GM13976 (cell line): ENCODE measurements at places on chromosomes 11 and 22.

DNA sequence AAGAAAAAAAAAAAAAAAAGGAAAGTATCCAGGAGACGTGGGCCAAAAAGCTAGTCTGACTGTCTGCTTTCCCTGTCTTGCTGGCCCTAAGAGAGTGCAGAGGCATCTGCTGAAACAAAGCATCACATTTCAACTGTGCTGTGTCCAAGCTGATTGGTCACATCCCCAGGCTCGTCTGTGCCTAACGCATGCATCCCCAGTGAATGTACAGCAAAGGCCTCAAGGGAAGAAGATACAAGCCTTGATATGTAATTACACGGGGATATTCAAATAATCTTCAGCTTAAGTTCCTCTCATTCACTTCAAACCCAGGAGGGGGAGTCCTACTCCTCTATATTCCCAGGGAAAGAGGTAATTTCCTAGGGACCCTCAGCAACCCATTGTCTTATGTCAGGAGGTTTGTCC lies 5.4 kb upstream of the SORL1 start:
- no peak for DNase-seq

- DNase-seq: no peak
Observed at GRCh38 chr11:45097721-45098493, 48.5 kb upstream of the PRDM11 start.

GRCh38 chr11:35787013-35787504 lies 124.5 kb downstream of the TRIM44 start:
- no peak for DNase-seq

- no peak for DNase-seq
Observed at GRCh38 chr22:20312396-20313191, 7.3 kb downstream of the DGCR6L start.

- DNase-seq: no peak
Observed at GRCh38 chr11:24944891-24945290, 448.0 kb downstream of the LUZP2 start.

DNA sequence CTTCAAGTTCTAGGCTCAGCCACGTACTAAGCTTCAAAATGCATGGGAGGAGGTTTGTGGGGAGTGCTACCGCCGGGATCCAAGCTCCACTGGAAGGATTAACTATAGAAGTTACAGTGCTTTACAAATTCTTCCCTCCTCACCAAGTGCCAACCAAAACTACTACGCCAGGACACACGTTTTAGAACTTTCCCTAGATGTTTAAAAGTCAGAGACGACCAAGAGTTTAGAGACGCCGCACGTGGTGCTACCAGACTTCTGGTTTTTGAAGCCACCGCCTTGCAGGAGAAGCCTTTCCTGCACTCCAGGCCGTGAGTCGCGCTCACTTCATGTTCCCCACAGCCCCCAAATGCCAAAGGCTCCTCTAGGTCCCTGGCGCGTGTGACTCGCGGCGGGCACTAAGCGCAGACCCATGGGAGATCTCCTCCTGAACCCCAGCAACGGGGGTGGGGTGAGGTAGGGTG lies 734 bp downstream of the SNU13 start:
- no peak for DNase-seq

DNA sequence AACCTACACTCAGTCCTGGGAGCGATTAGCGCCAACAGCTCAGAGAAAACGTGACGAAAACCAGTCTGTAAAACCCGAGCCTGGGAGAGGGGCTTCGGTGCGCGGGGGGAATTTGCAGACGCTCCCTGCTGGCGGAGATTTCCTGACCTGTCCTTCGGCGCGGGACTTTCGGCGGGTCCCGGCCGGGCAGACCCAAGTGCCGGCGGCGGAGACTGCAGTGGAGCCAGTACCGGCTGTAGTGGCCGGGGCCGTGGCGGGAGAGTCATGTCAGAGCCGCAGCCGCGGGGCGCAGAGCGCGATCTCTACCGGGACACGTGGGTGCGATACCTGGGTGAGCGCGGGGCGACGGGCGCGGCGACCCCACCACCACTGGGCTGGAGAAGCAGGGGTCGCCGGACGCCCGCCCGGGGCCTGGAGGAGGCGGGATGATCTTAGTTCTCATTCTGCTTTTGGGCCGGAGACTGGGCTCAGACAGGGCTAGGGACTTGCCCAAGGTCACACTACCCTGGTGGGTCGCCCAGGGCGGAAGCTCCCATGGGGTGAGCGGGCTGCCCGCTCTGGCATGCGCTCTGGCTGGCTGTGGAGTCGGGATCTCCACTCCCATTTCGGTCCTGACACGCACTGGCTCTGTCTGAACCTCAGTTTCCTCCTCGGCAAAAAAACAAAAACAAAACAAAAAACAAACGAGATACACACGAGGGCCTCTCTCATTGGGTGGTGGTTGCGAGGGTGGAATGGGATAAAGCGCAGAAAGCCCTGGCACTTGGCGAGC lies at the start of gene MTFP1:
TSS of gene MTFP1 (plus strand) at position 153 of the 772 bp plus-strand sequence. CDS start at position 265, 112 bp downstream.
- peak; percentile 72 for DNase-seq

DNA sequence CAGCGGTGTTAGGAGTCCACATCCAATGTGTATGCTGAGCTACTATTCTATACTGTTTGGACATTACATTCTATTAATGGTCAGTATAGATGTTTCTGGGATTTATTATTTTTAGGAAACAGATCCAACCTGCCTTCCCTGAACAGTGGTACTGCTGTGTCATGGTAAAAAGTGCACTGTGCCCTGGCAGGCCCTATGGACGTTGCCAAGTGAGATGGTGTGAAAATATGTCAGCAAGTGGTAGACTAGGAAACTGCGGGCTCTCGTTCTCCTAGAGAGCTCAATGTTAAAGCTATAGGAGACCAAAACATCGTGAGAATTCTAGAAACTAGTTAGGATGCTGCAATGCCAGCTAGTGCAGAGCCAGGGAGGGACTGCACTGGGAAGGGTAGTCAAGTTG lies 26.0 kb upstream of the CYP2D6 start:
- no peak for DNase-seq

DNA sequence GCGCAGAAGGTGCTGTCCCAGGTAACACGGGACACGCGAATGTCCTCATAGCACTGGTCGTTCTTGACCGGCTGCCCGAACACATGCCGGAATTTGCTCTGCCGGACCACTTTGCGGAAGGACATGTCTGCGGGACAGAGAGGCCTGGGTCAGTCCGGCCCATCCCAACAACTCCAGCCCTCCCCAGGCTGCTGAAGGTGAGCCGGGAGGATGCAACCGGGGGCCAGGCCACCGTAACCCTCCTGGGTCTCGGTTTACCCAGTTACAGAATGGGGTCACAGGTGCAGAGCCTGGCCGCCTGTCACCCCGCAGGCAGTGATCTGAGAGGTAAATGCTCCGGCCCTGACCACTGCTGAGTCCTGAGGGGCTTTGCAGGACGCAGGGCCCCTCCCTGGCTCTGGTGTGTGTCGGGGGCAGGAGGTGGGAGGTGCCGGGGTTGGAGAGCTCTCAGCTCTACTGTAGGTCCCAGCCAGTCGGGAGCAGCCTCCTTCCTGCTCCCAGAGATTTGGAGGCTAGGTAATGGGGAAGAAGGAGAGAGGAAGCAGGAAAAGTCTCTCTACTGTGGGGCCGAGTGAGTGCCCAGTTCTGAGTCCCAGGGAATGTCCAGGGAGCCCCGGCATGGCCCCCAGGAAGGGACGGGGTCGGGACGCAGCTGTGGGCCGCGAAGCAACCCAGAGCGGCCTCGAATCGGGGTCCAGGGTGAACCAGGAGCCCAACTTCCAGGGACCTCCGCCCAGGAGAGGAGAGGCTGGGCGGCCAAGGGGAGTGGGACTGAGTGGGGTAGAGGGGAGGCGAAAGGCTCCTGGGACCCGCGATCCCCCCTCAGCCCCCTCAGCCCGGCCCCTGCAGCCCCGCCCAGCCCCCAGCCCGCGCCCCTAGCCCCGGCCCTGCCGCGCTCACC lies 522 bp downstream of the CORO1B start:
- no peak for DNase-seq

GRCh38 chr11:26649884-26650283 lies 72.0 kb downstream of the SLC5A12 start:
- DNase-seq: peak; percentile 32

DNA sequence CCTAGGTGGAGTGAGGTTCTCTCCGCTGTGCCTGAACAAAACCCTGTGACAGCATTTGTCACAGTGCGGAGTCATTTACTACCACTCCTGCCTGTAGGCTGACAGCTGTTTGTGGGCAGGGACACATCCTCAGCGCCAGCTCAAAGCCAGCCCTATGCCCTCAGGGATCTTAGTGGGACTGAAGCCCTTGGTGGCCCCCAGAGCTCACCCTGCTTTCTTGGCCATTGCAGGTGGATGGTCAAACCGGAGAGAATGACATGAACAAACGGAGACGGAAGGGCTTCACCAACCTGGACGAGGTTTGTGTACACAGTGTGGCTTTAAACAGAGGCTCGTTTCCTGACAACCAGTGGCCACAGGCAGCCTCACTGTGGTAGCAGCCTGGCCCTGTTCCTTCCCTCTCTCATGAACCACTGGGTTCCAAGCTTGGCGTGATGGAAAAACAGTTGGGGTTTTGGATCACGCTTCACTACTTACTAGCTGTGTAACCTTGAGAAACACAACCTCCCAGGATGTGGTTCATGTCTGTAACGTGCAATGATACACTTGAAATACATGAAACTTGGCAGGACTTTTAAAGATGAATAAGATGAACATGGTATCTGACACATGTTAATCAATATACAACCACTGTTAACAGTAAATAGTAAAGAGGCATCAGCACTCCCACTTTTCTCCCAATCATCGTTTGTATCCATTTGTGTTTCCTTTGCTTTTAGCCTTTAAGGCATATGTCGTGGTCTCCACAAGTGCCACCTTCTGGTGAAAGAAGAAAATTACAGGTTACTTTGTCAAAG lies 125.8 kb downstream of the MICAL2 start:
- peak; percentile 62 for DNase-seq

DNA sequence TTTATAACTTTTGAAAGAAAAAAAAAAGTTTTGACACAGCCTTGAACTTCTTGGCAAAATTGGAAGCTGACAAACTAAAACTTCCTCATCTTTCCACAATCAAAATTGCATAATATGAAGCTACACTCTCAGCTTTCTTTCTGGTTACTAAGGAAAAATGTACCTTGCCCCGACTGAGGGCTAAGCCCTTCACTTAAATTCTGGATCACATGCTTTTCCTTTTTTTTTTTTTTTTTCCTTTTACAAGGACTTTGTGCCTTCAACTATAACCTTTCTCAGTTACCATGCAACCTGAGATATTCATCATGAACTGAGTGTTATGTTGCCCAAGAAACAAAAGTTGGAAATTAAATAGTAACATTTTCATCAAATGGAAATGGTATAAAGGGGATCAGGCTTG lies 188.5 kb upstream of the CARD18 start:
- DNase-seq: no peak

DNA sequence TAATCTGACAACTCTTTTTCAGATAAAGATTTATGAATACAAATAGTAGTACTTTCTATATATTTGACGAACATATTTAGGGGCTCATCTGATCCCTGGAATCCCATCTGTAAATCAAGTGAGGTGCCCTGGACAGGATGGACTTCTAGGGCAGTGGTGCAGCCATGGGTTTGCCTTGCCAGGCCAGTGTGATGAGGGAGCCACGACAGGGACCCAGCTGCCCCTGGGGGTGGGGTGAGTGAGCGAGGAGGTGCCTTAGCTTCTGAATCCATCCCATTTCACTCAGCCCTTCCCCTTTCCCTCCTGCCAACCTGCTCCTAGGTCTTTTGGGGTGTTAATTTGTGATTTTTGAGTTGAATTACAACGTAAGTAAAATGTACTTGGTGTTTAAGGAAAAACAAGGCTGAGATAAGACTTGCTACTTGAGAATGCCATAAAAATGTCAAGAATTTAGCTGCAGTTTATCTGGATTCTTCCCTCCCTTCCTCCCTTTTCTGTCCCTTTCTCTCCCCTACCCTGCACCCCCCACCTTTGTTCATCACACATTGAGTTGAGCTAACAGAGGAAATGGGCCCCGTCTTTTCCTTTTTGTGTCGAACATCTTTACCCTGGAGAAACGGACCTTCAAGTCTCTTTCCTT lies 60.8 kb downstream of the PPFIBP2 start:
- no peak for DNase-seq

- no peak for DNase-seq
Observed at GRCh38 chr22:29443452-29443851, 5.1 kb downstream of the RFPL1 start.

DNA sequence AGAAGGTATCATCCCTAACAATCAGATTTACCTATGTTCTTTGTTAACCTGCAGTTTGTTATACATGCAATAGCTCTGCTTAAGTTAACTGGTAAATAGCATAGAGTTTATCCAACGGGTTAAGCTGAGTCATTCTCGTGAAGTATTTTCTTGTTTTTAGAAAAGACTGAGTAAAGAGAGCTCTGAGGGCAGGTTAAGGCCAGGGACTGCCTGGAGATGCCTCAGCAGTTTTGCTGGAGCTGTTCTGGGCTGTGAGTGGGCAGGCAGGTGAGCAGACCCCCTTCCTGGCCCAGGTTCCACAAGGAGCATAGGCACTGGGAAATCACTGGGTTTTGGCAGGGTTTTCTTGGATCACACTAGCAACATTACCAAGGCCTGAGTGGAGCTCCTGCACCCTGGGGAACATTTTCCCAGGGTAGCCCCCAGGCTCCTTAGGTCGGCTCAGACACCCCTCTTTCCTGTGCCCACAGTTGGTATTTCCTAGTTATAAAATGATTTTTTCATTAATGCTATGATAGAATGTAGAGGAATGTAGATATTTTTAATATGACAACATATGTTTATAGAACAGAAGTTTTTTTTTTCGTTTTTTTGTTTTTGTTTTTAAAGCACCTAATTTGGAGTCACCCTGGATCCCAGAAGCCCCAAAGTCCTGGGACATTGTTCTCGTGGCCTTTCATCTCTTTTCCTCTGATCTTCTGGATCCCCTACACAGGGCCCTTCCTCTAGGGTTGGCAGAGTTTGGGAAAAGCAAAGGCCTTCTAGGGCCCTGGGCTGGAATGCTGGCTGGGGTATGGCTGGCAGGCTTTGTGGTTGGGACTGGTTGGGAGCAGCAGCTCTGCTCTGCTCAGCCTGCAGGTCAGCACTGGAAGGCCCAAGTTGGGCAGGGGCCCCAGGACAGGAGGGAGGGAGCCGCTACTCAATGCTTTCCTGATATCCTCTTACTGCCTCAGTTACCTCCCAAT lies 26.7 kb downstream of the IRAG1 start:
- no peak for DNase-seq

GRCh38 chr11:116697639-116698038 lies 75.1 kb downstream of the BUD13 start:
- DNase-seq: no peak

DNA sequence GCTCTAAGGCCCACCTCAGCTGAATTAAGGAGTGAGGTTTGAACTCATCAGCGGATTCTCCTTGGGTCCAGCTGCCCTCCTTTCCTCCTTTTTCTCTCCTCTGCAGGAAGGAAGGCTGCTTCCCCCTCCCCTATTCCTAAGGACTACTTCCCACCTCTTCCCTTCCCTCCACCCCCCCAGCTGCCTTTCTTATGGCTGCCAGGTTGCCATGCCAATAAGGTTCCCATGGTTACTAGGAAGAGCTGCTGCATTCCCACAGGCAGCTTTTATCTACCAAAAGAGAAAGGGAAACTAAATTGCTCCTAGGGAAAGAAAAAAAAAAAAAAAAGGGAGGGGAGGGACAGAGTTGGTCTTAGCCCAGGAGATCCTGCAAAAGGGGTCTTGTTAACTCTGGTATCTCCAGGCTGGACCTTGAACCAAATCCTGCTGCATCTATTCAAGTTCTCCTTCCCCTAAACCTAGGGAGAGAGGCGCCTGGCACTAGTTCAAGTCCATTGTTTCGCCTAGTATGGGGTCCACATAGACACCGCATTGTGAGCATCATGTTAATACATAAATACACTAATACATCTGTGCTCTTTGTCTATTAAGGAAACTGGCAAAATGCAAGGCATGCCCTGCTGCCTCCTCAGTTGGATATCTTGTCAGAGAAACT lies 21.2 kb upstream of the FEZ1 start:
- no peak for DNase-seq
